ENCODE measurements at places on chromosomes 16 and 17. TPM values are rescaled to one million over a fixed set of nuclear protein-coding genes. Genes with fewer than 3 reads are reported as not detected.

ASPA gene
- not detected for total RNA-seq

HOXB13 gene
- not detected for total RNA-seq

CYTH1 gene
- 23.5 TPM for total RNA-seq

RGS11 gene
- total RNA-seq: 0.11 TPM

C16orf96 gene
- not detected for total RNA-seq

C17orf78 gene
- not detected for total RNA-seq

WDR59 gene
- 18.3 TPM for total RNA-seq

UTS2R gene
- total RNA-seq: not detected

TMEM238L gene
- not detected for total RNA-seq

CRYBA1 gene
- total RNA-seq: not detected

CDH3 gene
- 506 TPM for total RNA-seq

DNAH3 gene
- total RNA-seq: not detected

KNOP1 gene
- 19.0 TPM for total RNA-seq

GJC1 gene
- 6.6 TPM for total RNA-seq

CORO6 gene
- total RNA-seq: 9.9 TPM

TPSG1 gene
- not detected for total RNA-seq

ALOX12 gene
- 1.2 TPM for total RNA-seq

IL21R gene
- total RNA-seq: 0.19 TPM

KRT31 gene
- 0.23 TPM for total RNA-seq

ALOX15B gene
- total RNA-seq: 27.2 TPM

CUEDC1 gene
- total RNA-seq: 4.9 TPM

HOXB1 gene
- not detected for total RNA-seq

CASKIN2 gene
- 9.5 TPM for total RNA-seq

HSD17B2 gene
- total RNA-seq: 12.3 TPM

KCNJ16 gene
- not detected for total RNA-seq

KRTAP1-5 gene
- not detected for total RNA-seq

NKD1 gene
- 0.16 TPM for total RNA-seq

CSH2 gene
- not detected for total RNA-seq

CRYM gene
- 0.31 TPM for total RNA-seq

SLC46A1 gene
- 5.2 TPM for total RNA-seq

KRTAP2-3 gene
- total RNA-seq: 0.15 TPM

CDK3 gene
- total RNA-seq: 1.3 TPM

MMD gene
- 11.6 TPM for total RNA-seq

SDF2 gene
- total RNA-seq: 43.7 TPM

HASPIN gene
- 5.0 TPM for total RNA-seq

IRX5 gene
- total RNA-seq: 7.7 TPM

PPP1R1B gene
- 0.39 TPM for total RNA-seq

QRICH2 gene
- 1.8 TPM for total RNA-seq

PPY gene
- 1.6 TPM for total RNA-seq

KRTAP16-1 gene
- total RNA-seq: not detected

DNASE1 gene
- total RNA-seq: 7.2 TPM

NRN1L gene
- total RNA-seq: not detected

RNU2-1 gene
- not detected for total RNA-seq

ACSM2A gene
- total RNA-seq: not detected

KRT27 gene
- total RNA-seq: not detected

TAT gene
- total RNA-seq: not detected

CA10 gene
- total RNA-seq: 0.08 TPM
